Left lung (tissue), 14 donors: ENCODE measurements at places on chromosomes 12 and 14.
A peak's percentile ranks its signal among the peaks of the same experiment; 100 is the strongest.

- no peak for DNase-seq
These were observed 592.4 kb upstream of the SEL1L start for GRCh38 chr14:82126006-82126405.

DNA sequence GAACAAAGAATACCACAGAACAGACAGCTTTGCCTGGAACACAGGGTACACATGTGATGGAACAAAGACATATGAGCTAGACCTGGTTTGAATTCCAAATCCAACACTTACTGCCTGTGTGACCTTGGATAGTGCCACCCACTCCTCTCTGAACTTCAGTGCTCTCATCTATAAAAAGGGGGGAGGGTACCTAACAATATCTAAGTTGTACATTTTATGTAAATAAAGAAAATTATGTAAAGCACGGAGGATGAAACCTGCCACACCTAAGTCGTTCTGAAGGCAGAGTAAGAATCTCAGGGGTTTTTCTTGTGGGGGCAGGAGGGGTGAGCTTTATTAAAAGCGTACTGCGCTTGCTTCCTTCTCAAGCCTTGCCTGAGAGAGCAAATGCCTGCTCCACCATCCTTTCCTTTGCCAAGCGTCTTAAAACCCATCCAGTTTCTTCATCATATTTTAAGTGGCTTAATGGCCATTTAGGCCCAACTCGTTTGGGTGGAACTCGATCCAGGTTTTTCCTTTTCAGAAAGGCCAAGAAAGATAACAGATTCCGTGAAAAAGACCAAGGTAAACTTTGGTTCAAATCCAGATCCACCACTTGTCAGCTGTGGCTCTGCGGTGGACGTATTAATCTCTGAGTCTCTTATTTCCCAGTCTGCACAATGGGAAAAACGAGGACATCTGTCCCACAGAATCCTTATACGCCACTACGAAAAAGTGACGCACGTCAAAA is 946 bp downstream of the DDX24 start:
- DNase-seq: no peak

- no peak for DNase-seq
These were observed 6.9 kb downstream of the MGAT4C start for GRCh38 chr12:86249276-86249675.

DNA sequence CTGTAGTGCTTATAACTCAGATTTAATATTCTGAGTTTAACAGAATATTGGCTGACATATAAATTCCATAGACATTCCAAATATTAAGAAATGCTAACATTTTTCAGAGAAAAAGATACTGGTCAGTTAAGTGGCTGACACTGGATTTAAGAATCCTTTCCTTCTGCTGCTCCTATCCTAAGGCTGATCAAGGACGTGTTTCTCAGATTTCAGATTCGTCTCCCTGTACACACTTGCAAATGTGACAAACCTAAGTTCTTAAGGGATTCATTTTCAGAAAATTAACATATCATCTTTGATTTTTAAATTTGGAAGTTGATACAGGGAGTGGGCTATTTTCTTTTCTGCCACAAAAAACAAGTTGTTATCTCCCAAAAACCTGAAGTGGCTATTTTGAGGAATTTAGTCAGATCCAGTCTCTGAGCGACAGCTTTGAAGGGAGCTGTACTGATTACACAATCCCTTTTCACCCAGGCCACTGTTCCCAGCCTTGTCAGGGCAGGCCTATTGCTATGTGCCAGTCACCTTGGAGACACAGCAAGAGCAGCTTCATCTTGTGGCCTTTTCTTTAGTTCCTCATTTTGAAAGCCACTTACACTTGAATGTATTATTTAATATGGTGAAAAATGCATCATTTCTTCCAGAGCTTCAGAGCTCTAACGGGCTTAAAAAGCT is 370.6 kb downstream of the KCNH5 start:
- peak; percentile 44 for DNase-seq

- DNase-seq: no peak
These were observed 29.4 kb downstream of the NUAK1 start for GRCh38 chr12:106109168-106109910.

DNA sequence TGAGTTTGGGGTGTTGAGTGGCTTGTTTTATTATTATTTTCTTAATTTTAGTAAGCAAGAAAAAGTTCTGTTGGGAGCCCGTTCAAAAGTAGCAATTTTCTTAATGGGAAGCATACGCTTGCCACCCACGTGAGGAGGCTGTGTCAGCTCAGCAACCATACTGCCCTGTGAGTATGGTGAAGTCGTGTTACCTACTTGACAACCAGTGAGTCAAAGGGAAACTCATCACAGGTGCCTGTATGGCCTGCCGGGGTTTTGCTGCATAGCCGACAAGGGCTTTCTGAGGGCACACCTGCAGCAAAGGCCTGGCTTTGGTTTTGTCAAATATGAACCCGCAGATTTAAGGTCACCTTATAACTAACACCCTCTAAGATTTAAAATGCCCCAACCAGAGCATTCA is 31.1 kb downstream of the PITPNM2 start:
- DNase-seq: no peak
